ENCODE measurements at places on chromosomes 13 and 19.

DNA sequence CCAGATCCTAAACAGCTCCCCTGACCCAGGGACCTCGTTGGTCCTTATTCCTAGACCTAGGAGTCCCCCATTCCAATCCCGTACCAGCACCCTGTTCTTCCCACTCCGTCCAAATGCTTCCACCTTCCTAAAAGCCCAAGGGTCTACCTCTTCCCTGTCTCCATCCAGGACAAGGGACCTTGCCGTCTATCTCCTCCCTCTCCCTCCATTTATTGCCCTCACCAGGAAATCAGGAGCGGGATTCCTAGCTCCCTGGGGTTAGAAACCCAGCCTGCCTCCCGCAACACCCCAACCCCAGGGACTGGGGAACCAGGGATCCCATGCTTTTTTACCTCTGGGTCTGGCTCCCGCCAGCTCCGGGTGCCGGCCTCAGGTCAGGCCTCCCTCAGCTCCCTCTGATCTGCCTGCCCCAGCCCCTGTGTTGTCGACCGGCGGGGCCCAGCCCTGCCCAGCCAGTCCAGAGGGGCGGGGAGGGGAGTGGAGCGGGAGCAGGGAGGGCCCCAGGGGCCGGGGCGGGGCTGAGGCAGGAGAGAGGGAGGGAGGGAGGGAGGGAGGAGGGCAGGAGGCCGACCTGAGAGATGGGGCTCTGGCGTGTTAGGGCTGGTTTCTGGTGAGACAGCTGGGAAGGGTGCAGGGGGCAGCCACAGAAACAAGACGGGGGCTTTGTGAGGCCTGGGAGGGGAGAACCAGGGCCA, at the start of gene B3GNT8:
B3GNT8 (minus strand) TSS at position 423 of the 695 bp plus-strand sequence. CDS start 596 bp downstream, outside the sequence.
- H3K27me3 ChIP-seq = no peaks in the 10 kb centered on the region
- peaks cover 17% of the 10 kb centered on the region for H3K4me1 ChIP-seq
- DNase-seq = peak; percentile 48
- H3K4me3 ChIP-seq = peak within 1 kb of the TSS; percentile 59

DNA sequence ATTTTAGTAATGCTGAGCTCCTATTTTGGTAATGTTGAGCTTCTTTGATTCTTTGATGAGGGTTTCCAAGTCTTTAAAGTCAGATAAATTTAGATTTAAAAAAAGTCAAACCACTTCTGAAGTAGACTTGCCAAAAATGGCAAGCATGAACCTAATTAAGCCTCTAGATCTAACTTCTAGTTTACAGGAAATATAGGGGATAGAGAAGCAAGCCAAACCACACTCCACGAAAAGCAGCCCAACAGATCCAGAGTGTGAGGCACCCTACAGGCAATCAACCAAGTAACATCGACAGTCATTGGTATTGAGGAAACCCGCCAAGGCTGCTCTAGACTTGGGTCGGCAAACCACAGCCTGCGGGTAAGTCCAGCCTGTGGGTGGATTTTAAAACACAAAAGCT, 3.7 kb downstream of the GGACT start:
- H3K4me1 ChIP-seq = peaks cover 4% of the 10 kb centered on the region
- no peaks in the 10 kb centered on the region for H3K27me3 ChIP-seq
- DNase-seq = no peak
- H3K4me3 ChIP-seq = no peak overlapping the region
- H3K36me3 ChIP-seq = no peaks in the 10 kb centered on the region
- no peak overlapping the region for H3K27ac ChIP-seq

- no peak overlapping the region for H3K4me3 ChIP-seq
- H3K4me1 ChIP-seq = no peaks in the 10 kb centered on the region
- DNase-seq = no peak
- peaks cover 39% of the 10 kb centered on the region for H3K36me3 ChIP-seq
Observed at GRCh38 chr19:2808129-2808941, 11.3 kb upstream of the ZNF554 start.

DNA sequence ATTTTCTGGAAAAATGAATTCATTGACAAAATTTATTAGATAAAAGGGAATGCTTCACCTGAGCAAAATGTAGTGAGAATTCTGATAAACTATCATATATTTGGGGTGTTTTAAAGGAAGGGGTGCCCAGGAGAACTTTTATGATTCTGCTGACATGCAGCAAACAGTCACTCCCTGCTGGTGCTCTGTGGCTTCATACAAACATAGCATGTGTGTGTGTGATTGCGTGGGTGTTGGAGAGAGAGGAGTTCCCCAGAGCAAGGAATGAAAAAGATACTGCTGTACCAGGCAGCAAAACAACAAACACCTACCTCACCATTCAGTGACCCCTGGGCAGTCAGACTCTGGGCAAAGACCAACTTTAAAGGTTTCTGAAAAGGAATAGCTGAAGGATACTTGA, 546.7 kb downstream of the RFC3 start:
- H3K27me3 ChIP-seq = no peaks in the 10 kb centered on the region
- H3K4me1 ChIP-seq = peaks cover 15% of the 10 kb centered on the region
- no peaks in the 10 kb centered on the region for H3K36me3 ChIP-seq
- H3K27ac ChIP-seq = no peak overlapping the region

DNA sequence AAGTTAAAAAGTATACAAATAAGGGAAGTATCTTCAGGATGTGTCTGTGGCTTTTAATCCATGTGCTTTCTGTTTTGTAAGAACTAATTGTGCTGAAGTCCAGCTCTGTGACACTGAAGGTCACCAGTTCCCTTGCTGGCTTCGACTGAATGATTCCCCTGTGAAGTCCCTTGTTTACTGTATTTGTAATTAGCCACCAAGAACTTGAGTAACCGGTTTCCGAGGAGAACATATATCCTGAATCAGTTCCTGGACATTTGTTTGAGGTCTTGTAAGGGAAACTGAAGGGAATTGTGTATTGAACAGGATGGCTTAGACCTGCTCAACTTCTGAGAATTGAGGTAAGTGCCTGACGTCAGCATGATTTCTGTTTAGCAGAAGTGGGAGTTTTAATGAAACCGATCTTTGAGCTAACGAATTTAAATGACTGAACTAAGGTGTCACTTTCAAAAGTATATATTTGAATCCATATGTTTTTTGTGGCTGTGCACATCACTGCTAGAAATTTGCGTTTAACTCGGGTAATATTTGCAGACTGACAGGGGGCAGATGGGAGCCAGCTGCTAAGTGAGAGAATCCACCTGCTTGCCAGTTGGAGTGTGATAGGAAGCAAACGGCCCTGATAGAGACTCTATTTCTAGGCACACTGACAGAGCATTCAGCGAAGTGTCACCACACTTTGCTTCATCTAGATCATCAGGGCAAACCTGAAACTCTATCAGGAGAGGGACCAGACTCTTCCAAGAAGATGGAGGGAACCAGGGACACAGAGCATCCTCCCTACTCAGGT, 530.0 kb downstream of the RFC3 start:
- no peaks in the 10 kb centered on the region for H3K4me1 ChIP-seq
- no peaks in the 10 kb centered on the region for H3K27me3 ChIP-seq
- no peak overlapping the region for H3K4me3 ChIP-seq

- no peak overlapping the region for H3K27ac ChIP-seq
- no peaks in the 10 kb centered on the region for H3K4me1 ChIP-seq
- no peaks in the 10 kb centered on the region for H3K36me3 ChIP-seq
- no peaks in the 10 kb centered on the region for H3K27me3 ChIP-seq
- no peak for DNase-seq
Observed at GRCh38 chr13:107329991-107330390, 762.1 kb upstream of the ARGLU1 start.

DNA sequence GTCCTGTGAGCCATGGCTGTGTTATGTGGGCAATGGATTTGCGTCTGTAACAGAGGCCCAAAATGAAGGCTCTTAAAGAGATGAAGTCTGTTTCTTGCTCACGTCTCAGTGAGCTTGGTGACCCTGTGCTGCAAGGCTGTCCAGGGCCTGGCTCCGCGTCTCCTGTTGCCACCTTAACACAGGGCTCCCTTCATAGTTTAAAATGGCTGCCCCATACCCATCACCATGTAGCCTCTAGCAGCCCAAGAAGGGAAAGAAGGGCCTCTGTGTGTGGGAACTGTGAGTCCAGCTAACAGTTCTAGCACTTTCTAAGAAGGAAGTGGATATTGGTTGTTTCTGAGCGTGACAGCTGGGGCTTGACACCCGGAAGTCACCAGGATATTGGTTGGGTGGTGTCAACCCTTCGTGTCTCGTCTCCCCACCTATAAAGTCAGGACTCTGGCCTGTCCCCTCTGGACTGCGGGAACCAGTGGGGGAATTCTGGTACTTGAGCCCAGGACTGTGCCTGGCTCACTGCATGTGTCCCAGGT, 20.9 kb downstream of the TMED1 start:
- no peak overlapping the region for H3K4me3 ChIP-seq
- no peak overlapping the region for H3K27ac ChIP-seq

DNA sequence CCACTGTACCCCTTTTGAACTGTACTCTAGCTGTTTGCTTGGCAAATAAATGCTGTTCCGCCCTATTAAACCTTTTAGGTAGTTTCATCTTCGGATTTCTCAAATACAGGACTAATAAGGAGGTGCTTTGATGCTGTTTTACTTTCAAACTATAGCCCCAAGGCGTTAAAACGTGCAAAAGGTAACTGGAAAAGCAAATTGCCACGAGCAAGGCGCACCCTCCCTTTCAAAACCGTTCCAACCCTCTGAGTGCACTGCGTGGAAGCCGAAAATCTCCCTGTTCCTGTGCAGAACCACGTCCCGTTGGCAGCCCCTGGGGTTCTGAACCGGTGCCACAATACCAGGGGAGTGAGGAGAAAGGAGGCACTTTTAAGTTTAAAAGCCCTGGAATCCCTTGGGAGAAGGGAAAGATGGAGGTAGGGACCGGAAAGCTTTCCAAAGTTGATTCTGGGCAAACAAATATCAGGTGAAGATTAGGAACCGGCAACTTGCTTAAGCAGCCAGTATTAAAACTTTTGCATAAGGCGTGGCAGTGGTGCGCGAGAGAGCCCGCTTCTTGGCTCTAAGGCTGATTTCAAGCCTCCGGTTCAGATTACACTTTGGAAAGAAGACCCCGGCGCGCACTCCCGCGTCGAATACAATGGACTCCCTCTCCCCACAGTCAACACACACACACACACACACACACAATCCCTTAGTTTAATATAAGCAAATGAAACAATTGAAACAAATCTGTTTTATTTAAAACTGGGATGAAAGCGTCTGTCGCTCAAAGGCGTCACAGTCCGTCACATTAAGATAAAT, 9.5 kb downstream of the POU4F1 start:
- peaks cover 66% of the 10 kb centered on the region for H3K27me3 ChIP-seq
- no peak overlapping the region for H3K27ac ChIP-seq
- no peaks in the 10 kb centered on the region for H3K4me1 ChIP-seq
- H3K36me3 ChIP-seq = no peaks in the 10 kb centered on the region
- no peak for DNase-seq

DNA sequence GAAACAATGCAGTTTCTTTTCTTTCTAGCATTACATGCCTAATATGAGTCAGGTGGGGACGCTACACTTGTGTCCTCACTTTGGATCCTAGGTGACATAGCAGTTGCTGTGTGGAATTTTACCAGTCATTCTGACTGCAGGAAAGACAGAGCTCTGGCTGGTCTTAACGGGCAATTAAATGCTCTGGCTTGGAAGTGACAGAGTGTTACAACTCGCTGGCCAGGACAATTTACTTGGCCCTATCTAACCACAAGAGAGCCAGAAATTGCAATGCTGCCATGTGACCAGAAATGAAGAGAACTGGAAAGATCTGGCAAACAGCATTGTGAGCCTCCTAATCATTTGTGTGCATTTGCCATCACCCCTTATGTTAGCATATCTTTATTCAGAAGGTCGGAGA, 351.1 kb downstream of the DCT start:
- H3K27ac ChIP-seq = no peak overlapping the region
- no peak for DNase-seq
- no peak overlapping the region for H3K4me3 ChIP-seq

DNA sequence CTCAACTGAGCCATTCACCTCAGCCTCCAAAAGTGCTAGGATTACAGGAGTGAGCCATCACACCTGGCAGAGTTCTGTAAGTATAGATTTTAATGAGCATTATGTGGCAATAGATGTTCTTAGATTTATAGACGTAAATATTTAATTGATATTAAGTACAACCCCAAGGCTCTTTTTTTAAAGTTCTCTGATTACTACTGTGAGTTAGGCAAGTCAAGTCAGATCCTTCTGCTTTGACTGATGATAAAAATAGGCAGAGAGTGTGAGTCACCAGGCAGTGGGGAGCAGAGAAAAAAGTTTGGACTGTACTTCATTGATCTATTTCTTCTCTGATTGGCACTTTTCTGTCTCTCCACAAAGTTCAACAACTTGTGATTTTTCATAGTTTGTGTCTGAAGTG, 1379.9 kb downstream of the UQCRFS1 start:
- H3K4me3 ChIP-seq = no peak overlapping the region
- peak; percentile 5 for DNase-seq
- no peaks in the 10 kb centered on the region for H3K27me3 ChIP-seq
- H3K36me3 ChIP-seq = no peaks in the 10 kb centered on the region
- no peak overlapping the region for H3K27ac ChIP-seq

DNA sequence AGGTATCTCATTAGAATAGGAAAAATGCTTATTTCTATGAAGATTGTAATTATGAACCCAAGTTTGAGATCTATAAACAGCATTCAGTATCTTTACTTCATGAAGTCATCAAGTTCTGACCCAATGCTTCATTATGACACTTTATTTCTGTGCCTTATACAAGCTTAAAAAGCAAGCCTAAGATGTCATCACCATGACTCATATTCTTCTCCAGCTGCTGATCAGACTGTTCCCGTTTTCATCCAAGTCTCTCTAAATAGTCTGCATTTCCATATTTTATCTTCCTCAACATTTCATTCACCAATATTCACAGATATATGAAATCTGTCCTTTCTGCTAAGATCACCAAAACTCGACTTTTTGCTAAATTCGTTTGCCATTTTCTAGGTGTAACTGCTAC, 1247.2 kb upstream of the PRR20A start:
- no peaks in the 10 kb centered on the region for H3K36me3 ChIP-seq
- H3K4me3 ChIP-seq = no peak overlapping the region
- H3K27ac ChIP-seq = no peak overlapping the region
- no peaks in the 10 kb centered on the region for H3K27me3 ChIP-seq
- no peaks in the 10 kb centered on the region for H3K4me1 ChIP-seq
- DNase-seq = no peak

GRCh38 chr13:50543141-50543540, 300.4 kb downstream of the DLEU7 start:
- peaks cover 2% of the 10 kb centered on the region for H3K4me1 ChIP-seq
- H3K4me3 ChIP-seq = no peak overlapping the region
- no peaks in the 10 kb centered on the region for H3K27me3 ChIP-seq
- H3K36me3 ChIP-seq = no peaks in the 10 kb centered on the region
- no peak overlapping the region for H3K27ac ChIP-seq

DNA sequence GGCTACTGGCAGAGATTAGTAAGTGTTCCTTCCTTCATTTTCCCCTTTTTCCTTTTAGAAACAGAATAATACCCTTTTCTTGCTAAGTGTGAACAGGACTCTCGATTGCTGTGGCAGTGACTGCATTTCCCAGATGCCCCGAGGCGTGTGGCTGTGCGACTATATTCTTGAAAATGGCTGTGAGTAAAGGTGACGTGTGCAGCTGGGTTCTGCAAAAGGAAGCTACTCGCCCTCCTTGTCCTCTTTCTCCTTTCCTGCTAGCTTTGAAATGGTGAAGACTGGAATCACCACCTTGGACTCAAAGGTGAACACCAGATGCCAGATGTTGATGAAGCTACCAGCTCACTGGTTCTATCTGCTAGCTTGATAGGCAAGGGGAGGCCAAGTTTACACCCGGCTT, 121.4 kb downstream of the MIPEP start:
- no peaks in the 10 kb centered on the region for H3K36me3 ChIP-seq
- no peak overlapping the region for H3K4me3 ChIP-seq
- DNase-seq = no peak
- H3K27ac ChIP-seq = no peak overlapping the region

GRCh38 chr13:105448811-105449210, 1086.7 kb downstream of the EFNB2 start:
- no peak overlapping the region for H3K4me3 ChIP-seq
- DNase-seq = no peak
- no peaks in the 10 kb centered on the region for H3K36me3 ChIP-seq
- H3K27me3 ChIP-seq = no peaks in the 10 kb centered on the region

Measured in keratinocyte (primary cell).